ENCODE measurements at places on chromosomes 7 and 10.

GRCh38 chr7:14602851-14603250, 299.7 kb downstream of the DGKB start:
- DNase-seq = no peak

- DNase-seq = no peak
Measured at GRCh38 chr7:121278120-121279021, 50.4 kb upstream of the WNT16 start.

GRCh38 chr10:110391541-110391940, 86.8 kb upstream of the SMNDC1 start:
- no peak for DNase-seq

- no peak for DNase-seq
Measured at GRCh38 chr10:125626671-125627070, 56.3 kb downstream of the TEX36 start.

- DNase-seq = no peak
Measured at GRCh38 chr10:91907914-91908336, 1.4 kb downstream of the FGFBP3 start.

- no peak for DNase-seq
Measured at GRCh38 chr7:68971634-68972340, 626.5 kb upstream of the AUTS2 start.

DNA sequence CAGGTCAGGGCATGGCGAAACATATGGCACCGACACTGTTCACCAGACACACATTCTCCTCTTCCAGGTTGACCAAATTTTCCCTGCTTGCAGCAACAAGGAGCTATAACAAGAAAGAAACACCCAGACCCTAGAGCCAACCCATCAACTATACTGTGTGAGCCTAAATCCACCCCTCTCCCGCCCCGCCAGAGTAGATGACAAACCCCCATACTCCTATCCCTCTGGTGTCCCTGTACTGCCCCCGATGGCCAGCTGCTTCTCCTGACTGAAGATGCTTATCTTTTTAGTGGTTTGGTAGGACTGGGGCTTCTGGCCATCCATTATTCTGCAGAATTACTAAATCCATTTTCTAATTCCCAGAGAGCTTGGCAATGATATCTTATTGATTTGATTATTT, 70.1 kb upstream of the EEPD1 start:
- DNase-seq = no peak

- DNase-seq = no peak
Measured at GRCh38 chr7:23183279-23184012, 1.6 kb downstream of the NUP42 start.

DNA sequence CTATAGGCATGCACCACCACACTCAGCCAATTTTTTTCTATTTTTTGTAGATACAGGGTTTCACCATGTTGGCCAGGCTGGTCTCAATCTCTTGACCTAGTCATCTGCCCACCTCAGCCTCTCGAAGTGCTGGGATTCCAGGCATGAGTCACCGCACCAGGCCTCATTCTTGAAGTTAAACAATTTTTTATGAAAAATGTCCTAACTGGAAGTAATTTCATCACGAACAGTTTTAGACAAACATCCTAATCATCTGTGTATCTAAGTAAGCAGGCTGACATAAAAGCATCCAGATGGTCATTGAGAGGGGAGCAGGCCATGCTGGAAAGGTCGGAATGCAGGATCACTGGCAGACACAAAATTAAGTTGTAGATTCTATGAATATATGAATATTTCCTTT, 269.1 kb downstream of the ZMYND11 start:
- no peak for DNase-seq

DNA sequence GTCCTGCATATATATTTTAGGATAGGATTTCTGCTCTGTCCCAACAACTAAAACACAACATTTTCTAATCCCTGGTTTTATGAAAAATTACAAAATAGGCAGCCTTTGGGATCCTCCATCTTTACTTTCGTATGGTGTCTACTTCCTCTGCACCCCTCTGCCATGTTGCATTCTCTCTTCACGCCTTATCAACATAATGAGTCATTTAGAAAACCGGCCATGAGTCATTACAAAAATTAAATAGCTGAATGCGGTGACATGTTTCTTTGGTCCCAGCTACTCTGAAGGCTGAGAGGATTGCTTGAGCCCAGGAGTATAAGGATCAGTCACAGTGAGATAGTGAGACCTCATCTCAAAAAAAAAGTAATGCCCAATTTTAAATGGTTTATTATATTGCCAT, 148.1 kb upstream of the CELF2 start:
- no peak for DNase-seq

- no peak for DNase-seq
Measured at GRCh38 chr7:82669141-82669540, 225.6 kb upstream of the CACNA2D1 start.

DNA sequence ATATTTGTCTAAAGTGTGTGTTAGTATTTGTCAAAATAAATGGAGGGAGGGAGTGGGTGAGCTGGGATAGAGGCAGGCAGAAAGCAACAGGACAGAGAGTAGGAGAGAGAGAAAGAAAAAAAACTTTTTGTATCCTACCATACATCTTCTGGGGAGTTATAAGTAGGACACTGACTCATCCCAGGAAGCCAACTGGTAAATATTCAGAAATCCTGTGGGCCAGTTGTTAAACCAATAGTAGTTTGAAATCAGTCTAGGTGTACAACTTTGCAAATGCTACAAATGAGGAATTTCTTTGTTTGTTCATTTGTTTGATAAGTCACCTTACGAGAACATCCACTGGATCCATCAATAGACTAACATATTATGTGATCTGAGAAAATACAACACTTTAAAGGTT, 980.9 kb downstream of the GATA3 start:
- DNase-seq = no peak

GRCh38 chr7:90520484-90520883, 51.0 kb downstream of the PTTG1IP2 start:
- no peak for DNase-seq

- no peak for DNase-seq
Measured at GRCh38 chr7:70306173-70306572, 707.9 kb downstream of the AUTS2 start.

- no peak for DNase-seq
Measured at GRCh38 chr7:25850735-25851134, 301.3 kb upstream of the NFE2L3 start.

DNA sequence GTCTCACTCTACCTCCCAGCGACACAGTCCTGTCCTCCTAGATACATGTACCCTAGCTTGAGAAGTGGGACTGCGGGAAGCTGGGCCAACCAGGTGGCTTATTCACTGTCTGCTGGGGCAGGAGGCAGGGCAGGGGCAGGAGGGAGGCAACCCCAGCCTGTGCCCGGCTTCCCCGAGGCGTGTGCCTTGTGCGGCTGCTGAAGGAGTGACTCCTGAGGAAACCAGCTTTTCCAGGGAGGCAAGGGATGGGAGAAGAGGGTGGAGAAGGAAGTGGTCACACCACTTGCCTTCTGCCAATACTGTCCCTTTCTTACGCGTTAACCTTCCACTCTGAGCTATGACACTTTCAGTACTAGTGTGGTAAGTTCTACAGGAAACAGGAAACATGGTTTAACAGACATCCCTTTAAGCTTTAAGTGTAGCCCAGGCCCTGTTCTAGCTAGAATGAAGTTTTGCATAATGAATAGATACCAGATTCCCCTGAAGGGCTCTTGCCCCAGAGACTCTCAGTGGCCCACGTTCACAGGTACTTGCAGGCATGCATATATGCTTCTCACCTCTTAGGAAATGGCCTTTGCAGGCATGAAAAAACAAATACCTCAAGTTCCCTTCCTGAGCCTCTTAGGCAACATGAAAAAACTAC, 40.6 kb downstream of the SYPL1 start:
- no peak for DNase-seq

GRCh38 chr7:76326646-76327233, 24.3 kb downstream of the HSPB1 start:
- no peak for DNase-seq

DNA sequence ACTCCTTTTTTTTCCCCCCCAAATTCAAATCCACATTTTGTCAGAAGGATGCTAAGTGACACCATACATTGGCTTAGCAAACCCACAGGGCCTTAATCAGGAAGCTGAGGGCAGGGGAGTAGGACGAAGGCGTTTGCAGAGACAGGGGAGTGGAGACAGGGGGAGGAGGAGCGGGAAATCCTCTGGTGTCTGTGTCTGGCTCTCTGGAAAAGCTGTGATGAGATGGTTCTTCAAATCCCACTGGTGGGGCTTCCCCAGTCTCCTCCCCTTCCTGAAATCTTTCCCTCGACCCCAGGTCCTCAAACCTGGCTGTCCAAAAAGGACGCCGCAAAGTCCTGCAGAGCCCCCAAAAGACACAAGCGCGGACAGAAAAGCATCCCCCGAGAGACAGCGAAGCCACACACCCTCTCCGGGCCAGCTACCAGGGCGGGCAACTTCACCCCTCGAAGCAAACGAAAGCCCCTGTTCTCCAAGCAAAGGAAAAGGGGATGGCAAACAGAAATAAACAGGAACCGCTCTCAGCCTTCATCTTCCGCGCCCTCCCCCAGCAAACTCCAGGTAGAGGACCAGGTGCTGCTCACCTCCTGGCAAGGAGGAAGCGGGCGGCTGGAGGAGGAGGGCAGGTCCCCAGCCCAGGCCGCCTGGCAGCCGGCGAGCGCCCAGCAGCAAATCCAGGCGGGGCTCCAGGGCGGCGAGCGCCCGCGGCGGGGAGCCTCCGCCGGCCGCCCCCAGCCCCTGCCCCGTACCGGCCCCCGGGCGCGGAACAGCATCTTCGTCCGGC, 520 bp downstream of the ELAPOR2 start:
- no peak for DNase-seq

GRCh38 chr7:73770860-73771670, 995 bp upstream of the CLDN3 start:
- no peak for DNase-seq

GRCh38 chr10:86333826-86334487, 32.6 kb downstream of the GRID1 start:
- DNase-seq = no peak

DNA sequence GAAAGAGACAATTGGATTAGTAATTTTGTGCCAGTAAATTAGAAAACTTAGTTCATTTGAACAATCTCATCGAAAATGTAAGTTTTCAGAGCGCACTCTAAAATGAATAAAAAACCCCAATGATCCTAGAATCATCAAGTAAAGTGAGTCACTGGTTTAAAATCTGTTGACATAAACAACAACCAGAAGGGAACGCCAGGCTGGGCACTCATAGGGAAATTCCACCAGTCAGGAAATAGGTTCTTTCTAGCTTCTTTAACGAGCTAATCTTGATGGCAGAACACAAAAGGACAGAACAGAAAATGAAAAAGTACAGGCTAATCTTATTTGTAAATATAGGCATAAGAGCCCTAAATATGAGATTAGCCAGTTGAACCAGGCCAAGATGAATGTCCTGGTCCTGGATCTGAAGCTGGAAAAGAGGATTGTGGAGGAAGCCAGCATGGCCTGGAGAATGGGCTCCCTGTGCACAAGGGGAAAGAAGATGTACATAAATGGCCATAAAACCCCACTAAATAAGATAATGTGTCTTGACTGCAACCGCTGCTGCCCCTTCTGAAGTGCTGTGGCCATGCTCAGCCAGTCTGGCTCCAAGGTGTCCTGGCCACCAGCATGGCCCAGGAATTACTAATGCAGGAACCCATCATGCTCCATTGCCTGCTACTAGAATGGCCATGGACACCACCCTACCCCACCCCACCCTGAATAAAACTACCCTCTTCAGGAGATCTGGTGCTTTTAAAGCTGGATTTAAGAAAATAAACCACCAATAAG, 114.0 kb downstream of the WDFY4 start:
- DNase-seq = no peak

GRCh38 chr10:15353471-15354017, 17.5 kb downstream of the FAM171A1 start:
- DNase-seq = no peak

GRCh38 chr10:49243139-49243538, 54.9 kb upstream of the TMEM273 start:
- DNase-seq = no peak

DNA sequence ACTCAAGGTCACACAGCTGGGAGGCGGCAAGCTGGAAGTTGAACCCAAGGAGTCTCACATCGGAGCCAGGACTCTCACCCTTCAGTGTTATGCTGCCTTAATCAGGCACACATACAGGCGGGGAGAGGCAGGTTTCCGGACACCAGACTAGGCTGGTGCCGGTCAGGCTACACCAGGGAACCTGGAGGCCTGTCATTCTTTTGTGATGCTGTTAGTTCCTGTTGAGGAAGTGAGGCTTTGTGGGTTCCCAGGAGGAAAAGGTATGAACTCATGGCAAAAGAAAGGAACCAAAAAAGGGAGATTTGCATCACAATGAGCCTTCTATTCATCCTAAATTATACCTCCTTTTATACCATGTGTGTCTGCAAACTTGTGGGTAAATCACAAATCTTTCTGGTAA, 103.8 kb downstream of the TCF7L2 start:
- DNase-seq = no peak
